ENCODE measurements at places on chromosomes 12 and 14.

DNA sequence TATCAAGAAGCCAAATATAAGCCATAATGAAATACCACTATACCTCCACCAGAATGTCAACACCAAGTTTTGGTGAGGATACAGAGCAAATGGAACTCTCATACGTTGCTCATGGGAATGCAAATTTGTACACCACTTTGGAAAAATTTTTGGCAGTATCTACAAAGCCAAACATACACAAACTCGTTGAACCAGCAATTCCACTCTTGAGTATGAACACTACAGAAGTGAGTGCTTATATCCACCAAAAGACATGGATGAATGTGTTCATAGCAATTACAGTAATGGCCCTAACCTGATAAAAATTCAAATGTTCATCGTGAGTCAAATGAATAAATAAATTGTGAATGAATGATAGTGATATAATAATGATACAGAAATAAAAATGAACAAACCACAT is 24.8 kb downstream of the C12orf71 start:
- H3K4me3 ChIP-seq, result no peak overlapping the region
- no peaks in the 10 kb centered on the region for H3K4me1 ChIP-seq
- H3K27ac ChIP-seq, result no peak overlapping the region
- no peak for DNase-seq

DNA sequence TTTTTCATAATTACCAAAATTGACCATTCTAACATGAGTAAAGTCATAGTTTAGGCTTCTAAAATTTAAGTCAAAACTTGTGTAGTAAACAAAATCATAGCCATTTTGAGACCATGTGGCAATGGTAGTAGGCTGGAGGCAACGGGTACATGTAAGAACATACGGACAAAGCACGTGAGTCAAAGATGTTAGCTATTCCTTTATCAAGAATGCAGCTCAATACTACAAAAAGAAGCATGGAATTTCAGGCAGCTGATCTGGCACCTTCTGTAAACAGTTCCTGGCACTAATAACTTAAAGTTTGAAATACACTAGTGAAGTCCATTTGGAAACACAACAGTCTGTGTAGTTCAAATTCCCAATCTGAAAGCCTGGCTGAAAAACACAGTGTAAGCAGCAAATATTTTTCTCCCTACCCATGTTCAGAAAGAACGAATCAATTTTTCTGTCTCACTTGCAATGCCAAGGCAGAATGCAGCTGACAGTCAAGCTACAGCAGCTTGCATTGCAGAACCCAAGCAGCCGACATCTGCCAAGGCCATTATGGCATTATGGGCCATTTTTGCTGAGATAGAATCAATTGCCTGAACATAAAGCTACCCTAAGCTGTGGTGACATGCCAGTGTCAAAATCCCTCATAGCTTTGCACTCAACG is 29.3 kb downstream of the MYF5 start:
- DNase-seq, result no peak
- no peaks in the 10 kb centered on the region for H3K4me1 ChIP-seq
- H3K36me3 ChIP-seq, result no peaks in the 10 kb centered on the region
- H3K27me3 ChIP-seq, result no peaks in the 10 kb centered on the region
- H3K4me3 ChIP-seq, result no peak overlapping the region

GRCh38 chr12:112686373-112686772 is 105.2 kb upstream of the RPH3A start:
- no peak overlapping the region for H3K27ac ChIP-seq
- no peak for DNase-seq
- peaks cover 6% of the 10 kb centered on the region for H3K27me3 ChIP-seq
- no peaks in the 10 kb centered on the region for H3K4me1 ChIP-seq

DNA sequence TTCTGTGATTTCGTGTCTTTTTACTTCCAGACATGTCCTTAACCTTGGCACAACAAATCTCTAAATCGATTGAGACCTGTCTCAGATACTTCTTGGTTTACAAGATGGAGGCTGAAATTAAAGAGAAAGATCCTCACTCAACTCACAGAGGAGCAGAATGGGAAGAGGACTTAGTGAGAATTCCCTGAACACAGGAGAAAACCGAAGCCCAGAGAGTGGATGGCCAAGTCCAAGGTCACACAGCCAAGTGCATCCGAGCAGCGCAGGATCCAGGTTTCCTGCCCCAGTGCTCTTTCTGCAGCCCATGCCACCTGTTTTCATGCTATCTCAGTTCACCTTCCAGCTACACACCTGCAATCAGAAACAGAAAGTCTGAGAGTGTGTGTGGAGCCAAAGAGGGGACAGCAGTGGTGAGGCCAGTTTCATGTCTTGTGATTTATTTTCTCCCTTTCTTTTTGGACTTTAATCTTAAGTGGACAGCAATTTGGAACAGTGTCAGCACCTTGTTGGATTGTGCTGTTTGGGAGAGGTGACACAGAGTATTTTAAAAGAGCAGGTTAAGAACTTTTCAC is 22.9 kb upstream of the TCL1B start:
- H3K27me3 ChIP-seq, result peaks cover 4% of the 10 kb centered on the region
- H3K4me3 ChIP-seq, result no peak overlapping the region
- no peak overlapping the region for H3K27ac ChIP-seq
- no peaks in the 10 kb centered on the region for H3K36me3 ChIP-seq
- H3K4me1 ChIP-seq, result no peaks in the 10 kb centered on the region
- DNase-seq, result no peak

DNA sequence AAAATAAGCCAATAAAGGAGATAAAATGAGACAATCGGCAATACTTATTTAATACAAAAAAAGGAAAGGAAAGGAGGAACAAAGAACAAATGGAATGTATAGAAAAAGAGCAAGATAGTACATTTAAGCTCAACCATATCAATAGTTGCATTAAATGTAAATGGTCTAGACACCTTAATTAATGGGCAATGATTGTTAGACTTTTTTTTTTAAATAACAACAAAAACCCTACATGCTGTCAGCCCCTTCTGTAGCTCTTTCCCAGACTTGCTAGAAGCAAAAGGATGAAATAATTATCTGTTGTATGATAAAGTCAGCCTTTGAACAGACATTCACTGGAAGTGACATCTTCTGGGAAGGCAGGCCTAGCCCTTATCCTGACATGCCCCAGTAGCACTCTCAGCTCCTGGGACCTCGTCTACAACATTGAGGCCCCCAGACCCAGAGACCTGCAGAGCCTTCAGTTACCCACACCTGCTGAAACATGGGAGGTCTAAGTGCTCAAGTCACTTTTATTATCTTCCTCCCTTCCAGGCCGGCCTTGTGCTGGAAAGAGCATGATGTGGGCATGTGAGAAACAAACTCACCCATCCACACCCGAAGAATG is 13.4 kb downstream of the SIVA1 start:
- no peaks in the 10 kb centered on the region for H3K27me3 ChIP-seq
- peaks cover 1% of the 10 kb centered on the region for H3K4me1 ChIP-seq
- no peak overlapping the region for H3K4me3 ChIP-seq
- peaks cover 12% of the 10 kb centered on the region for H3K36me3 ChIP-seq

GRCh38 chr12:115322275-115322674 is 638.3 kb upstream of the TBX3 start:
- H3K27me3 ChIP-seq, result no peaks in the 10 kb centered on the region
- no peaks in the 10 kb centered on the region for H3K36me3 ChIP-seq
- no peaks in the 10 kb centered on the region for H3K4me1 ChIP-seq
- H3K4me3 ChIP-seq, result no peak overlapping the region

DNA sequence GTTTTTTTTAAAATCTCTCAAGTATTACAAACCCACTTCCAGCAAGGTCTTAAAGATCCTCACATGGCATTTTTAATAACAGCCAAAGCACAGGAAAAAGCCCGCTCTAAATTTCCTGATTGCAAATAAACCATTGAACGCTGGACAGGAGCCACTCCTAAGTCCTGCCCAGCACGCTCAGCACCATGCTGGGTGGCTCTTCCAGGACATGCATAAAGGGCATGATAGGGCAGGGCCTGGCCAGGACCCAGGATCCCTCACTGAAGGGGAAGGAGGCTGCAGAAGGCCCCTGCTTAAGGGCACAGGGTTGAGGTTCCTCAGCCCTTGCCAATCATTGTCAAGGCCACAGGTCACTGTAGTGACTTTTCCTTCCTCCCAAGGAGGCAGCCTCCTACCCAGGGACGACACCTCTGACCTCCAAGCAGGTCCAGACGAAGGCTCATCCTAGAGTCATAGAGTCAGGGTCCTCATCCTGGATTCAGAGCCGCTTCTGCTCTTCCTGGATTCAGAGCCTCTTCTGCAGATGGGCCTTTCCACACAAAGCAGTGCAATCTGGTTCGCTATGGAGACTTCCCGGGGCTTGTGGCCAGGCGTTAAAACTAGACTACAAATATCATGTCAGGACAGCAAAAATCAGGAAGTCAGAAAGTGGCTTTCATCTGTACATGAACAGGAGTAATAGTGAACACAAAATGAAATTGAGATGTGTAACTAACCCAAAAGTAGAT is 123.8 kb downstream of the GCH1 start:
- H3K27me3 ChIP-seq, result peaks cover 33% of the 10 kb centered on the region
- peaks cover 26% of the 10 kb centered on the region for H3K4me1 ChIP-seq
- DNase-seq, result no peak
- no peak overlapping the region for H3K27ac ChIP-seq
- H3K4me3 ChIP-seq, result no peak overlapping the region

GRCh38 chr12:85440271-85440670 is 160.3 kb downstream of the ALX1 start:
- no peaks in the 10 kb centered on the region for H3K4me1 ChIP-seq
- H3K36me3 ChIP-seq, result no peaks in the 10 kb centered on the region
- H3K27ac ChIP-seq, result no peak overlapping the region

DNA sequence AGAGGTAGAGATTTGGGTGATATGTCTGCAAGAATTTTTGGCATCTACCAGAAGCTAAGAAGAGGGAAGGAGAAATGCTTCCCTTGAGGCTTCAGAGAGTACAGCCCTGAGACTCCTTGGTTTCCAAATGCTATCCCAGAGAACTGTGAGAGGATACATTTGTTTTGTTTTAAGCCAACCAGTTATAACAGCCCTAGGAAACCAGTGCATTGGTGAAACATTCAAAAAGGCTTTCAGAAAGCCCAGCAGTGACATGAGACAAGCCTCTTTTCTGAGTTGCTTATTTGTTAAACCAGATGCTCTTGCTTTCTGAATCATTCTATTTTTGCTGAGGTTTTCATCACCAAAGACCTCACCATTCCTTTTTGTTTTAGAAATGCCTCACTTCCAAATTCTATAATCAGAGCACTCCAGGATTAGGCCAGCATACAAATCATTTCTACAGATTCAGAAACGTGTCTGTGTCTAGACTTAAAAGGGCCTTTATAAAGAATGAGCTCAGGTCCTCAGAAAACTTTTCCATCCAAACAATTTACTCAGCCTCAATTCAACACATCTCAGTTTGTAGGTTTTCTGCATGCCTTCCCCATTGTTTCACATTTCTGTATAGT is 1617.8 kb upstream of the FLRT2 start:
- H3K36me3 ChIP-seq, result no peaks in the 10 kb centered on the region
- H3K4me1 ChIP-seq, result no peaks in the 10 kb centered on the region
- no peak overlapping the region for H3K27ac ChIP-seq
- no peak for DNase-seq
- no peak overlapping the region for H3K4me3 ChIP-seq
- no peaks in the 10 kb centered on the region for H3K27me3 ChIP-seq

DNA sequence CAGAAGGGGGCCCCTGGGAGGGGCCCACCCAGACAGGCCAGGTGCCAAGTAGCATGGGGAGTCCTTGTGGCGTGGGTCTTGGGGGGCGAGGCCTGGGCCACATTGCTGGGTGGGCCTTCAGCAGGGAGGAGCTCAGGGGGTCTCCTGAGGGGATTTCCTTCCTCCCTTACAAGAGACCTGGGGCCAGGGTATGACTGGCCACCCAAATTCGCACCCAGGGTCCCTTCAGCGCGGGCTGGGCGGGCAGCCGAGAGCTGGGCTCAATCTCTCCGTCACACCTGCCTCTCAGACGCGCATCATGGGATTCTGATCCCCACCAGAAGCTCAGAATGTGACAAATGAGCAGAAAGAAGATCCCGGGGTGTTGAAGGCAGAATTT is 72.4 kb downstream of the KIF26A start:
- H3K27me3 ChIP-seq, result peaks cover 5% of the 10 kb centered on the region
- DNase-seq, result no peak
- H3K4me3 ChIP-seq, result no peak overlapping the region
- no peaks in the 10 kb centered on the region for H3K4me1 ChIP-seq

DNA sequence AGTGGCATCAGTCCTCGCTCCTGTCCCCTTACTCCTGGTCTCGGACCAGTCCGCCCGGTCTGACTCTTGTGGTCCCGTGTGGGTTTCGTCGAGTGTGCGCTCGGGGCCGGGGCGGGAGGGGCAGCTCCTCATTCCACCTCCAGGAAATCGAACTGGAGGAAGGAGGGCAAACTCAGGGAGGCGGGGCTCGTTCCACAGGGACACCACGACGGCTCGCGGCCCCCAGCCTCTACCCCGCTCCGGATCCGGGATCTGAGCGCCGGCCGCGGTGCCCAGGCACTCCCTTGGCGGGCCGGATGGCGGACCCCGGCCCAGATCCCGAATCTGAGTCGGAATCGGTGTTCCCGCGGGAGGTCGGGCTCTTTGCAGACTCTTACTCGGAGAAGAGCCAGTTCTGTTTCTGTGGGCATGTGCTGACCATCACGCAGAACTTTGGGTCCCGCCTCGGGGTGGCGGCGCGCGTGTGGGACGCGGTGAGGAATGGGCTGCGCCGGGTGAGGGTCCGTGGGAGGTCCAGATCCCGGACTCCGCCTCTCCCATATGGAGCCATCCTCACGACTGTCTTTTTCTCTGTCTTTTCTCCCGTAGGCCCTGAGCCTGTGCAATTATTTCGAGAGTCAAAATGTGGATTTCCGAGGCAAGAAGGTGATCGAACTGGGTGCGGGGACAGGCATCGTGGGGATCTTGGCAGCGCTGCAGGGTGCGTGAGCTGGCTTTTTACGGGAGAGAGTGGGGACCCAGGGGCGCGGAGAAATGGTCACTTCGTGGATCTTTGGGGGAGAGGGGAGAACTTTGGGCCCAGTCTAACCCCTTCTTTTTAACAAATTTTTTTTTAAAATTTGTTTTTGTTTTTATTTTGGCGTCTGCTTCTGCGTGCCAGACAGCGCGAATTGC is at the start of gene EEF1AKMT3:
EEF1AKMT3 (plus strand) TSS at position 186 of the 894 bp plus-strand sequence; CDS start at position 297, 111 bp downstream.
- H3K4me1 ChIP-seq, result peaks cover 11% of the 10 kb centered on the region
- H3K36me3 ChIP-seq, result peaks cover 16% of the 10 kb centered on the region
- peak within 1 kb of the TSS; percentile 94 for H3K4me3 ChIP-seq
- H3K27ac ChIP-seq, result peak within 1 kb of the TSS; percentile 92
- peaks cover 2% of the 10 kb centered on the region for H3K27me3 ChIP-seq

DNA sequence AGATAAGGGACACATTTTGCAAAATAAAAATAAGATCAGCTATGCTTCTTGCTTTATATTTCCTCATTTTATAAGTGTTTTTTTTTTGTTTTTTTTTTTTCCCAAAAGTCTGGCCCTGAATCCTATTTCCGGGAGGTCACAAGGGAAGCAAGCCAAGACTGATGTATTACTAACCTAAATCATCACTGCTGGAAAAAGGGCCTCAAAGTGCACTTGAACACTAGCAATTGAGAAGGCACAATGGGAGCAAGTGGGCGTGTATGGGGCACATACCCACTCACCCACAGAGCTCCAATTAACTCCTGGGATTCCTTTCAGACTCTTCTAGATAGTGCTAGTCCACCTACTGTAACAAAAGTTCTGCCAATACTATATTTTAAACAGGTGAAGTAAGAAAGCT is 58.8 kb downstream of the STON2 start:
- H3K4me1 ChIP-seq, result no peaks in the 10 kb centered on the region
- no peaks in the 10 kb centered on the region for H3K36me3 ChIP-seq
- no peak overlapping the region for H3K27ac ChIP-seq
- H3K27me3 ChIP-seq, result peaks cover 2% of the 10 kb centered on the region
- no peak for DNase-seq
